ENCODE measurements at places on chromosomes 7 and 10.

- no peak for DNase-seq
Measured at GRCh38 chr10:98610301-98610700, 163.6 kb upstream of the HPS1 start.

DNA sequence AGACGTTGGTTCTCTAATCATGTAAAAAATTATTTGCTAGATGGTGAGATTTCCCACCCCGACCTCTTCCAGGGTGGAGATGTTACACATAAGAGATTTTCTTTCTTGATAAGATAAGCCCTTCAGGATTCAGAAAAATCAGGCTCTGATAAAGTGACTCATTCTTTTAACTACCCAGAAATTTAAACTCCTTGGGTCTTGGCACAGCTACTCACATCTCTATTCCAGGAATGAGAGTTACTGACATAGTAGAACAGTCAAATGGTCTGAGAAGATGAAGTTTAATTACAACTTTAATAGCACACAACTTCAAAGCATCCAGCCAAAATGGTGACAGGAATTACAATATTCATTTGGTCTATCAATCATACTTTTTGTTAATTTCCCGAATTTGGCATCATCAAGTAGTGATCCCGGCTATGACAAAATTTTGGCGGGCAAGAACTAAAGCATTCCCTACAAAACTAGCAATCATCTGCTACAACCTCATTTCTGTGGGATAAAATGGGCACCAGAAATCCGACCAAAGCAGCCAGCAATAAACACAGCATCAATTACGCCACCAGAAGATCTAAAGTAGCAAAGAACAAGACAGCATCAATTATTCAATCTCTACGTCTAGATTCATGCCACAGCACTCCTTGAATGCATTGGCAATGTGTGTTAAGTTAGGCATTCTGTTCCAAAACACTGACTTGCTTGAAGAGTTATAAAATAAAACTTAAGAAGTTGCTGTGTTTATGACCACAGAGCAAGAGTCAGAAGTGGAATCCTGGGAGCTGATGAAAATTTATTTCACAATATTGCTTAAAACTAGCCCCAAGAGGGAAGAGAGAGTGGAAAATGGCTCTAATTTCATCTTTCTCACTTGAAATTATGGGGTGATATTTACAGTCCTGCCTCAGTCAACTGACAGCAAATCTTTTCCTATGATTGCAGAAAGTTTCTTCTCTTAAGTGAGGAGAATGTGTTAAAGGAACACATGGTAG is 565.7 kb upstream of the ANKRD30A start:
- no peak for DNase-seq

DNA sequence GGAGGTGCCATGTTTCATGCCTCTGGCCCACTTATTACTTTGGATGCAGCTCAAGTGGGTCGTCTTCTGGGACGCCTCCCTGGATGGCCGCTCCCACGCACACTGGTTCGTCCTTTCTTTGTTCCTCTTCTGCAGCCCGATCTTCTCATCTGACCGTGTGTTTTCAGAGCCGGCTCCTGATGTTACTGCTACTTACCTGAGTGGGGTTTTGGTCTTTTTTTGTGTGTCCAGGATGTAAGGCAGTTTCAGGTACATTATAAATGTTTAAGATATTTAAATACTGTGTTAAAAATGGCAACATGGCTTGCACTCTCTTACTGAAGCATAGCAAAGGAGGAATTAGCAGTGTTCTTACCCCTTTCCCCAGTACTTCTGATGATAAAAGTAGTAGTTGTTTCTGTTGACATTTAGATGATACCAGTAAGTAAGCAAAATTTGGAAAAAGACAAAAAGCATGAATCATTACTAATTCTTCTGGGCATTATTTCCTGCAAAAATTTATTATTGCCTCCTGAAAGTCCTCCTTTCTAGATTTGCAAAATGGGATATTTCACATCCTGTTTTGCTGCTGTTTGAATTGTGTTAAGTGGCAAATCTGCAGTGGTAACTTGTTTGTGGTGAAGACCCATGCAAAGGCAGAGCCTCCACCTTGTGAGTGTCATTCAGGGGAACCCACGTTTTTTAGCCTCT is 59.4 kb downstream of the SHH start:
- no peak for DNase-seq

- no peak for DNase-seq
Measured at GRCh38 chr7:100124301-100125230, 2.2 kb upstream of the MBLAC1 start.

DNA sequence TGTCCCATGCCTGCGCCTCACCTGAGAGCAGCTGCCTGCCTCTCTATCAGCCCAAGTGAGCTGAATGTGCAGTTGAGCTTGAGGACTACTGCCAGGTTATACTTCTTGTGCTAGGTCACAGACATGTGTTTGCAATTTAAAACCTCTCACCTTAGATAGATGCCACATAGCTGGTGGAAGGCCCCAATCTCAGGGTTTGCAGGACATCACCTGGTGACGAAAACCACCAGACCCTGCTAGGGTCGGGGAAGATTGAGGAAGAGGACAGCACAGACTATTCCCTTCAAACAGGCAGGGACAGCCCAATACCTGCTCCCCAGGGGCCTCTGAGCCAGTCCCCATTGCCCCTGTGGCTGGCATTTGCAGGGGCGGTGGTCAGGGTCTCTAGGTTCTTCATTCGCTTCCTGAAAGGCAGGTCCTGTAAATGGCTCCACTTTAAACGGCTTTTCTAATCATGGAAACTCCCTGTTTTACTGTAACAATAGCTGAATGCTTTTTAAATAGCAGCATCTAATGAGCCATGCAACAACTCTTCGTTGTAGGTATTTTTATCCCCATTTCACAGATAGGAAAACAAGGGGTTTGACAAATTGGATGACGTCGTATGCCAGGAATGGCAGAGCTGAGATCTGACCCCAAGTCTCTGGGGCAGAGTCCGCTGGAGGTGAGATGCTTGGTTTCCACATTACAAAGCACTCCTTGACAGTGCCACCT is 80.1 kb downstream of the EMX2 start:
- DNase-seq, result no peak

GRCh38 chr7:128692623-128693270 is 20.7 kb downstream of the GARIN1A start:
- no peak for DNase-seq

DNA sequence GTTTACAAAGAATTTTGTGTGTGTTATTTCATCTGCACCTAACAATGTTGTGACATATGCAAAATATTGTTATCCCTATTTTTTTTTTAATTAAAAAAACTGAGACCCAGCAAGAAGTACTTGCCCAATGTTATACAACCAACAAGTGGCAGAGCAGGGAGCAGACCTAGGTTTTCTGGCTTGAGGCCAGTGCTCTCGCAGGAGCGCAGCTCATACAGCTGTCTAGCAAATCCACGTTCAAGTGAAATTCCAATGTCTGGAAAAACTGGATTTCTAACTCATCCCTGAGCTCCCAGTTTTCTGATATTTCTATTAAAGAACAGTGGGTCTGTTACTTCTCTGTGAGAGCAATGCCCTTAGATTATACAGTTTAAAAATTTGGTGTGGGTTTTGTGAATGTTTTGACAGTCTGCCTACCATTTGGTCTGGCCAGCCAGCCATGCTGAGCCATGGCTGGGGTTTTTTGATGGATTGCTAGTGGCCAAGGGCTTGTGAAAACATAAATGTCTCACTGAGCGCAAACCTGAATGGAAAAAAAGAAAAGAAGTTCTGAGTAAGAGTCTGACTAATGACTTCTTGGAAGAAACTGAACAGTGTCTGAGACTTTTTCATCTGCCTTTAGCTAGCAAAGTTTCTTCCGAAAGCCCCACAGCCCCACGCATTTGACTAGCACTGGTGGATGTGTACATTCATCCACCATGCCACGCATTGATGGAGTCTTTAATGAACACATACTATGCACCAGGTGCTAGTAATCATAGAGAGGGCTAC is 15.4 kb upstream of the PRF1 start:
- DNase-seq, result no peak

GRCh38 chr7:36735172-36735571 is 10.9 kb upstream of the AOAH start:
- DNase-seq, result no peak

DNA sequence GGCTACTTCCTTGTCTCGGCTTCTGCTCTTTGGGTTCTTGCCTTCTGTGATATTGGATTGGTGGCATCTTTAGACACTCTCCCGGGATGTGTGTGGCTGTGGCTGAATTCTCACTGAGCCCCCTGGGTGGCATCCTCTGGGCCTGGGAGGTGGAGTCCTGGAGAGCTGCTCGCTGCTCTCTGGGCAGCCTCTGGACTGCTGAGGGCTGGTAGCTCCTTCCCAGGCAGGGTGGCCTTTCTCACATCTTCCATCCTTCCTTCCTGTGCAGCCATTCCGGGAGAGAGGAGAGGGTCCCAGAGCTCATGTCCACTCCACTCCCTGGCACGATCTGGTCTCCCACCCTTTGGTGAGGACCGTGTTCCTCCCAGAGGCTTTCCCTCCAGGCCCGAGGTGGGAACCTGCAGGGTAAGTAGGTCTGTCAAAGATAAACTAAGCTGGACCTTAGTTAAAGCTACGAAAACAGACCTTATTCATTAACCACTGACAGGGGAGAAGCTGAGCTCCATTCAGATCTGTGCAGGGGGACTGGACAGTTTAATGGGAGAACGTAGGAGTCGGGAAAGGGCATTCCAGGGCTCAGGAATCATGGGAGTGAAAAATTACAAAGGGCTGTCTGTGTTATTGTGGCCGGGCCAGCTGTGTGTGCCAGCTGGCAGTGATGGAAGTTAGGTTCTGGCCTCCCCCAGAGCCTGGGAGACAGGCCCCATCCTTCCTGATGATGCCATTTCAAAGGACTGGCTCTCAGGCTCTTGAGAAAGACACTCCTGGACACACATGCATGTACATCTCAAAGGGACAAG is 8.7 kb downstream of the ATP6V0E2 start:
- DNase-seq, result no peak

DNA sequence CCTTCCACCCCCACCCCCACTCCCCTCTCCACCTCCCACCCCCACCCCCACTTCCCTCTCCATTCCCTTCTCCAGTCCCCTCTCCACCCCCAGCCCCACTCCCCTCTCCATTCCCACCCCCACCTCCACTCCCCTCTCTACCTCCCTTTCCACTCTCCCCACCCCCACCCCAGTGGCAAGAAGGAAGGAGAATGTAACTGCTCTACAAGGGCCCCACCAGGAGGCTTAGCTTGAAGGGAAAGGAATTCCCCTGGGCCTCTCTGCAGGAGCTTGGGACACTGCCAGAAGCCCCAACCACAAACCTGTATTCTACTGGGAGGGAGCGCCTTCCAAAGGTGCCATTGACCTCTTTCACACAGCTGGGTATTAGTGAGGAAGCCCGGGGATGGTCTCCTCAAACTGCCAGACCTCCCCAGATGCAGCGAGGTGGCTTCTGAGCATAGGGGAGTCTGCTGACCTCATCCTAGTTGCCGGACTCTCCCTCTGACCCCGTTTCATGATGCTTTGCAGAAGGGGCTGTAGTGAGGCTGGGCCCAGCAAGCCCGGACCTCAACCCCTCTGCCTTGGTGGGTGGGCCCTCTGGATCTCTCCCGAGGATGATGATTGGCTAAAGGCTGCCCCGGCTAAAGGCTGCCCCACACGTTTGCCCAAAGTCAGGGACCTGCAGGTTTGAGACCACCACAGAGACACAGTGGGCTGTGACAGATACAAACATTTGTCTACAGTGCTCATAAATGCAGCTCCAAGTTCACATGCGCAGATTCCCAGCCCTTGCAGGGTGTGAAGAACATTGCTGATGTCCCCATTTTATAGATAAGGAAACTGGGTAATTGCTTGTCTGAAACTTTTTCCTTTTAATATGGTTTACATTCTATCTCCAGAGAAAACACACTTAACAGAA is 2.9 kb downstream of the DEPP1 start:
- DNase-seq, result no peak

GRCh38 chr7:99195867-99196266 is 12.0 kb downstream of the KPNA7 start:
- no peak for DNase-seq

GRCh38 chr7:40232242-40232893 is 97.6 kb downstream of the SUGCT start:
- no peak for DNase-seq

DNA sequence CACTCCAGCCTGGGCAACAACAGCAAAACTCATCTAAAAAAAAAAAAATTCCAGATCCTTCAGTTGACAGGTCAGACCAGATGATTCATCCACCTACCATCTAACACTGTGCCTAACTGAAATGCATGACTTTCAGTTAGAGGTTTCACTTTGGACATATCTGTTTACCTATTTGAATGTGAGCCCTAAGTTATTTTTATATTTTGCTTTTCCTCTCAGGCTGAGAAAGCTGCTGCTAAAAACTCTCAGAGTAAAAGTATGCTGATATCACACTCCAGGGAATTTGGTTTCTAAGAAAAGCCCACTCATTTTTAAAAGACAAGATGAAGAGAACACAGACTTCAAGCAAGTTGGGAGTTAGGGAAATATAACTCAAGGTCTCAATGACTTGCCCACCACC is 126.0 kb downstream of the SGMS1 start:
- DNase-seq, result no peak

GRCh38 chr10:70267161-70267933 is 16.5 kb downstream of the NPFFR1 start:
- DNase-seq, result no peak

GRCh38 chr7:4837803-4838625 is 23.8 kb downstream of the PAPOLB start:
- DNase-seq, result no peak

GRCh38 chr7:70622936-70623335 is 509.0 kb upstream of the GALNT17 start:
- DNase-seq, result no peak

DNA sequence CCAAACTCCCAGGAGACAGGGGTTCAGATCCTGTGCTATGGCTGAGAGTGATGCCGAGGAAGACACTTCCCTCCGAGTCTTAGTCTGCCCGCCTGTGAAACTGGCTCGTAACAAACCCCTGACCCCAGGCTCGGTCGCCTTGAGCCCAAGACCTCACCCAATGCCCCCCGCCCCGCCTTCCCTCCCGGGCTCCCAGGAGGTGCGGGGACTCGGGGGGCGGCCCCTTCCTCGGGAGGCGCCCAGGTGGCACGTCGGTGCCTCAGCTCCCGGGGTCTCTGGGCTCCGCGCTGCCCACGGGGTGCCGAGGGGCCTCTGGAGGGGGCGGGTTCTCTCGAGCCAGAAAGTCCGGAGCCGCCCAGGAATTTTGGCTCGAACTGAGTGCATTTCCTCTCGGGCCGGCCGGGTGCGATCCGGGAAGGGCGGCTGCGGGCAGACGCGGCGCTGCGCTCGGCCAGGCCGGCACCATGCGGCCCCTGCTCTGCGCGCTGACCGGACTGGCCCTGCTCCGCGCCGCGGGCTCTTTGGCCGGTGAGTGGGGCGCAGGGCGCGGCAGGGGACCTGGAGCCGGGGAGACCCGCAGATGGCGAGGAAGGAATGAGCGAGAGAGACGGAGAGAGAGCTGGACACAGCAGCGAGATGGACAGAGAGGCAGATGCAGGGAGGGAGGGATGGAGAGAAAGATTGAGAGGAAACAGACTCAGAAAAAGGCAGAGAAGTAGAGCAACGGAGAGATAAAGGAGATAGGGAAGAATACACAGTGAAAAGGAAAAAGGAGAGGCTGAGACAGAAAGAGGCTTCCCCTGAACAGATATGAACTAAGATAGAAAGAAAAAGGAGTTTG is at the start of gene PLAC9:
TSS of gene PLAC9 (plus strand) at position 432 of the 841 bp plus-strand sequence. CDS start at position 465, 33 bp downstream.
- no peak for DNase-seq
